ENCODE measurements at places on chromosomes 16 and 17.
A peak's percentile ranks its signal among the peaks of the same experiment; 100 is the strongest.

GRCh38 chr17:7834542-7834956, 532 bp downstream of the KDM6B start:
- DNase-seq, result peak; percentile 50

GRCh38 chr16:89166696-89167424, 4.7 kb upstream of the CDH15 start:
- DNase-seq, result no peak

- no peak for DNase-seq
These were observed 41.8 kb downstream of the SCNN1B start for GRCh38 chr16:23343643-23344612.

- DNase-seq, result peak; percentile 67
These were observed 34.4 kb downstream of the HNF1B start for GRCh38 chr17:37710344-37710886.

GRCh38 chr16:89565506-89566372, 5.3 kb downstream of the RPL13 start:
- peak; percentile 64 for DNase-seq

- DNase-seq, result no peak
These were observed 25.9 kb downstream of the CLUH start for GRCh38 chr17:2685696-2686095.

DNA sequence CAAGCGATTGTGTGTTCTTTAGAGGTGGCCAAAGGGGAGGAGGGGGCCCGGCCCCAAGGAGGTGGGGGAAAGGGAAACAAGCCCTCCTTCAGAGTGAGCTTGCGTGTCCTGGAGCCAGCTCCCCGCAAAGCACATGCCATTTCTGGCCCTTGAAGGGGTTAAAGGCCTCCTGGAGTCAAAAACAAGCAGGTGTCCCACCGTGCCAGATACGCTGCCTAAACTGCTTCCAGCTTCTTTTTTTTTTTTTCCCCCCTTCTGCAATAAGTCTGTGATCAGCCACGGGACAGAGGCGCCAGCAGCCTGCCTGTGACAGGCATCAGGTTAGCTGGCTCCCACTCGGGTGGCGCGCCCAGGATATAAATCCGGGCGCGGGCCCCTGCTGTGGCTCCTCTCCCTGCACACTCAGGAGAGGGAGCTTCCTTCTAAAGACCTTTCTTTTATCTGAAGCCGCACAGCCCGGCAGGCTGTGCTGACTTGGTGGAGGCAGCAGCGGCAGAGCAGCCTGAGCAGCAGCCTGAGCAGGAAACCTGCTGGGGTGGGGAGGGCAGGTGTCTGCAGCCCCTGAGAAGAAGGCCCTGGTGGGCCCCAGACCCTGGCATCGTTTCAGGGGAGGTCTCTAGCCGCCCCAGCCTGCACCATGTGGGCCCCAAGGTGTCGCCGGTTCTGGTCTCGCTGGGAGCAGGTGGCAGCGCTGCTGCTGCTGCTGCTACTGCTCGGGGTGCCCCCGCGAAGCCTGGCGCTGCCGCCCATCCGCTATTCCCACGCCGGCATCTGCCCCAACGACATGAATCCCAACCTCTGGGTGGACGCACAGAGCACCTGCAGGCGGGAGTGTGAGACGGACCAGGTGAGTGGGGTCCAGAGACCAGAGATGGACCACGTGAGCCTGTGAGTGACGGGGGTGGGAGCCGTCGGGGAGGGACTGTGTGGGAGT, at the start of gene WFIKKN2:
WFIKKN2 (plus strand) TSS at position 286 of the 934 bp plus-strand sequence; CDS start at position 638, 352 bp downstream.
- no peak for DNase-seq

DNA sequence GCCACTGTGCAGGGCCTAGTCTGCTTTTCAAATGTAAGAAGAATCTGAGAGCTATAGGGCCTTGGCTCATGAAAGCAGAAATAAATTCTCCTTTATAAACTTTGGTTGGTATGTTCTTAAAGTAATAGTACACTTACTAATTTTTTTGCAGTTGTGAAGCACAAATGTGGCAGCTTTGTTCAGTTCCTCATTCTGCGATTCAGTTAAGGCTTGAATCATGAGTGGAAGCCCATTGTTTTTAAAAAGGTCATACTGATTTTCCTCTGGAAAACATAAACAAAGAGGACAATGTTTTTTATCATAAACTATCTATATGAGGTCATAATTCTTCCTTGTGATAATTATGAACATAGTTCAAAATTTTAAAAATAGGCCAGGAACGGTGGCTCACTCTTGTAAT, 23.6 kb upstream of the DYNC1LI2 start:
- peak; percentile 70 for DNase-seq

DNA sequence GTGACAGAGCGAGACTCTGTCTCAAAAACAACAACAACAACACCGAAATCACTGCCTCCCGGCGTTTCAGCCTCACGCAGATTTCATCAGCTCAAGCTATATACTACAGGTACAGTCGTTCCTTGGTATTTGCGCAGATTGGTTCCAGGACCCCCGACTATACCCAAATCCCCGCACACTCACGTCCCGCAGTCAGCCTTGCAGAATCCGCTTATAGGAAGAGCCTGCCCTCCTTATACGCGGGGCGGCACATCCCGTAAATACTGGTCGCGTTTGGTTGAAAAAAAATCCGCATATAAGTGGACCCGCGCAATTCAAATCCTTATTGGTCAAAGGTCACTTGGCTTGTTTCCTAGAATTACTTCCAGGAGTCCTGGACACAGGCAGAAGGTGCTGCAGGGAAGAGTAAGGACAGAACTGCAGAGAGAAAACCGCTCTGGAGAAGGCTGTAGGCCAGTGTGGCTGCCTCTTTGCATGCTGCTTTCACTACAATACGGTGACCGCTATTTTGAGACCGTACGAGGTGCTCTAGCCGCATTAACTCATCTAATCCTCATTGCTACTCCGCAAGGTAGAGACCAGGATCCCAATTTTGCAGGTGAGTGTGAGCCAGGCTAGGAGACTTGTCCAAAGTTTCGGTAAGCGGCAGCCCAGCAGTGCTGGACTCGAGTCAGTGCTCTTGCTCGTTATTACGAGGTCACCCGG, 718 bp downstream of the NDUFAB1 start:
- no peak for DNase-seq

GRCh38 chr17:54945231-54945630, 23.2 kb downstream of the COX11 start:
- DNase-seq, result no peak

GRCh38 chr17:59916446-59916845, 23.5 kb downstream of the RPS6KB1 start:
- DNase-seq, result no peak

GRCh38 chr16:74503412-74503811, 82.1 kb upstream of the CLEC18B start:
- no peak for DNase-seq

DNA sequence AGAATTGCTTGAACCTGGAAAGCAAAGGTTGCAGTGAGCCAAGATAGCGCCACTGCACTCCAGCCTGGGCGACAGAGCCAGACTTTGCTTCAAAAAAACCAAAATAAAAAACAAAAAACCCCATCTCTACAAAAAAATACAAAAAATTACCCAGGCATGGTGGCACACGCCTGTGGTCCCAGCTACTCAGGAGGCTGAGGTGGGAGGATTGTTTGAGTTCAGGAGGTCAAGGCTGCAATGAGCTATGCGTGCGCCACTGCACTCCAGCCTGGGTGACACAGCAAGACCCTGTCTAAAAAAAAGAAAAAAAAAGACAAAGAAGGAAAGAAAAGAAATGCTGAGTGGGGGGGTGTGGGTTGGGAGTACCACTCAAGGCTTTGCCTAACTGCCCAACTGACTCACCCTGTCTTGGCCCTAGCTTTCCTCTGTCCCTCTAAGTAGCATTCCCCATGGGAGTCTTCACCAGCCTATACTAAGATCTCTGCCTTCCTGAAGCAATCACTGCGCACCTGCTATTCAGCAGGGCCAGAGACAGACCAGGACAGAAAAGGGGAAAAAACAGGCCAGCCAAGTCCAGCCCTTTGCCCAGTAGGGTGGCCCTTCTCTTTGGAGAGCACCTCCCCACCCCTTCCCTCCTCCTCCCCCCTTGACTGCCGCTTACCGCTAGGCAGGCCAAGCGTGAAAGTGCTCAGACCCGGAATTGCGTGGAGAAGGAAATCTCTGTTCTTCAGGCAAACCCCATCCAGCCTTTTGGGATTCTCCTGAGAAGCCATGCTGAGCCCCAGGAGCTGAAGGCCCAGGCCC, 45.8 kb downstream of the RTN4RL1 start:
- DNase-seq, result no peak

DNA sequence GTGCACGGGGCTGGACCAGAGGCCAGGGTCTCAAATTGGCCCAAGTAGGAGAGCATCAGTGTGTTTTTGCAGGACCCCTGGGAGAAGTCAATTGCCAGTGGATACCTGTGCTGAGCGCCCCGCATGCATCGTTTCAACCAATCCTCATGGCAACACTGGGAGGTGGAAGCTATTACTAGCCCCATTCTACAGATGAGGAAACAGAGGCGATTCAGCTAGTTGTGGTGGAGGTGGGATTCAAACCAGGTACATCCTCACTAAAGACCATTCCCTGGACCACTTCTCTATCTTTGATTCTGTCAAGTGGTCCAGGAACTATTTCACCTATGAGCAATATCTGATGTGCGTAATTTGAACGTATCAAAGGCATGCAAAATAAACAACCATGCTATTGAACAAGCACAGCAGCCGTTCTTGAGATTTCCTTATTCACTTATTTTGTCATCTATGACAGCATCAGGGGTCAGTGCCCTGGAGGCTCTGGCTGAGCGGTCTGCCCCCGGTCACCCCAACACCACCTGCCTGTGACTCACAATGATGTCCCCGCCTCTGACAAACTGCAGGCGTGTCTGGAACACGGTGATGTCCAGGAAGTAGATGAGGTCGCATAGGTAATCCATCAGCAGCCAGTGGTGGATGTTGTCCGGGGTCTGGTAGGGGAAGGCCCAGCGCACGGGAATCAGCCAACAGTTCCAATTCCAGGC, 54.0 kb downstream of the CNGB1 start:
- no peak for DNase-seq

GRCh38 chr16:74264811-74265210, 31.8 kb upstream of the PSMD7 start:
- DNase-seq, result no peak

- DNase-seq, result peak; percentile 20
These were observed 404.1 kb downstream of the WWOX start for GRCh38 chr16:78503602-78504001.

GRCh38 chr17:69704935-69705334, 290.4 kb downstream of the MAP2K6 start:
- DNase-seq, result peak; percentile 48

DNA sequence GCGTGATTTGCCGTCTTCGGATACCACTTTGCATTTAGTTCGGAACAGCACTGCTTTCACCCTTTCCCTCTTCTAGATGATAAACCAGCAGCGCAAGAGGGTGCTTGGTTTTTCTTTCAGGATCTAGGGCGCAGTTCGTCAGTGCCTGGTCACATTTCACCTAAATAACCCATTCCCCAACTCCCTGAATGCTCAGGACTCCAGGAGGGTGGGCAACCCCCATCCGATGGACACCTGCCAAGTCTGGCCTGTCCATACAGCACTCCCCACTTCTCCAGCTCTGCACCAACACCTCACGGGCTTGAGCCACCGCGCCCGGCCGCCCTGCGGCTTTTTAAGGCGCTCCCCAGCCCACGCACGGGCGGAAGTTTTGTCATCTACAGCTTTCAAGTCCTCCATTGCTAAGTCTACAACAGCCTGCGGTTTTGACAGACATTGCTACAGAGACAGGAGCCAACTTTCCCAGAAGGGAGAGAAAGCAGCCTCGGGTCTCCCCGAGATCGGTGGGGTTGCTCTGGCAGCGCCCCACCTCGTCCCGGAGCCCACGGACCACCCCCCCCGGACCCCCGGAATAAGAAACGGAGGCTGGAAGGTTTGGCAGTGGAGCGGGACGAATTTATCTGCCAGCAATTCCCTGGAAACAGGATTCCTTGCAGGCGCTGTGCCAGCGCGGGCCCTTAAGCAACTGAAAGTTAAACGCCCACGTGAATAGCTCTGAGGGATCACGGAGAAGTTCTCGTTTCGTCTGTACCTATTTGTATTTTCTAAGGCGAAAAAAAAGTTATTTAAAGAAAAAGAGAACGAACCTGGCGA, 38.6 kb upstream of the SLFN13 start:
- DNase-seq, result peak; percentile 93

GRCh38 chr16:70399951-70400350, 38.9 kb downstream of the ST3GAL2 start:
- DNase-seq, result no peak

GRCh38 chr16:67284699-67285646, 5.6 kb downstream of the PLEKHG4 start:
- DNase-seq, result no peak

DNA sequence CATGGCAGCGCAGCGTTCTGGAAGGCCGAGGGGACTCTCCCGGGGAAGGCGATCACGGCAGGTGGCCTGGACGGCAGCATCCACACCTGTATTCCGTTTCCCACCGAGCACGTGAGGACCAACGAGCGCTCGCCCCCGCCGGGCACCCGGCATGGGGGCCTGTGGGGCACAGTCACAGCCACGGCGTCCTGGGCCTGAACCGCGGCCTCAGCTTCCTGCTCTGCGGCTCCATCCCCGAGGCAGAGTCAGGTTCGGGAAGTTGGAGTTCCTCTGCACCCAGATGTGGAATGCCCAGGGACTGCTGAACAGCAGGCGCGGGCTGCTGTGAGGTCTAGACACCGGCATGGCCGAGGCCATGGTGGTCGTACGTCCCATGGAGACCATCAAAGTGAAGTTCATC, 1713.9 kb downstream of the TP53TG3F start:
- DNase-seq, result no peak

GRCh38 chr16:47426806-47427205, 34.1 kb downstream of the ITFG1 start:
- DNase-seq, result no peak

GRCh38 chr17:12545877-12546513, 119.7 kb upstream of the MYOCD start:
- peak; percentile 22 for DNase-seq

DNA sequence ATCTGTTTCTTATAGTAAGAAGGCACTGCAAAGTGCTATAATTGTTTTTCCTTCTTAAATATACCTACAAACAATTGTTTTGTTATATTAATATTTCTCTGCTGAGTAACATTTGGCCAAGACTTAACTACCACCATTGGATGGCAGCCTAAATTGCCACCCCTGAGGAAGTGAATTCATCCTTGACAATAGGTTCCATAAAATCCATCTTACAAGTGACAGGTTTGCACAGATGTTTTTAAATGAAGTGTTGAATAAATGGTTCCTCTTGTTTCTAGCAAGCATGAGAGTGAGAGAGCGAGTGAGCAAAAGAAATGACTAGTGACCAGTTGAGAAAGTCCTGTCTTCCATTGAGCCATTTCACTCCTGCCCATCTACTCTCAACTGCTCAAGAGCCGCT, 8.3 kb upstream of the MPHOSPH6 start:
- no peak for DNase-seq
